ENCODE measurements at places on chromosomes 12 and 14. TPM values are rescaled to one million over a fixed set of nuclear protein-coding genes. Genes with fewer than 3 reads are reported as not detected.

The RIPK3 gene
- 27.9 TPM for total RNA-seq

The GPR68 gene
- total RNA-seq: 3.4 TPM

- no peak for DNase-seq
Measured at GRCh38 chr14:21999402-21999801, 325.8 kb upstream of the OR4E1 start.

DNA sequence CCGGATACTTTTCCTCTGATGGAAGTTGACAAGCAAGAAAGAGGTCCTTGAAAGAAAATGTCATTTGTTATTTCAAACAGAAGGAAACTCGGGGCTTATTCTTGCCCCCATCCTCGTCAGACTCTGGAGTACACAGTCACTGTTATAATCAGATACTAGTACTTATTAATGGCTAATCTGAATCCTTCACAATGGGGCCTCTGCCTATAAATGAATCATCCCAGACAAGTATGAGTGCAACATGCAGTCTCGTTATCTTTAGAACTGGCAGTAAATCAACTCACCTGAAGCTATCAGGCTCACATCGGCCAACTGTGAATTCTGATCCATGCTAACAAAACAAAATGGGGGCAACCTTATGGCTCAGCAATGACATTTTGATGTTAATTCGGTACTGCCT is 216.7 kb downstream of the GRIN2B start:
- DNase-seq: no peak

DNA sequence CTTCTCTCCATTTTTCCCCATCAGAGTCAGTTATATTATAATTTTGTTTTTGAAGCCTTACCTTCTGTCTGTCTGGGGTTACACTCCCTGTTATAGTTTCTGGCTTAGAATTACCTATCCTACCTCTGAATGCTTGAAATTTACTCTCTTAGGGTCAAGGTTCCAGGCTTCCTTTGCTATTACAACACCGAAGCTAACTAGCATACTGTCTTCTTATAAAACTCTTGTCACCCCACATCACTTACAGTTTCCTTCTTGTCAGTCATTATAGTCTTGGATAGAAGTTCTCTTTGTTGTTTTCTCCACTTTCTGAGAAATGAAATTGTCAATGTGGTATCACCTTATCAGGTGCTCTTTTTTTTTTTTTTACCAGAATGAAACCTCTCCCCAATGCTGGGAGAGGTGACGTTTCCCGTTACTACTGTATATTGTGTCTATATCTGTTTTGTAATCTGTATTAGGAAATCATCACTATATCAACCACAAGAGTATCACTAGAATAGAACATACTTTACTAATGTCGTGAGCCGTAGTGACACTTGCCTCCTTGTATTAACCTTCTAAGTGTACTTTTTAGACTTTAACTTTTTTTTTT is 69.2 kb upstream of the PSMA6 start:
- DNase-seq: no peak

The ACSM4 gene
- not detected for total RNA-seq

The MIP gene
- not detected for total RNA-seq

DNA sequence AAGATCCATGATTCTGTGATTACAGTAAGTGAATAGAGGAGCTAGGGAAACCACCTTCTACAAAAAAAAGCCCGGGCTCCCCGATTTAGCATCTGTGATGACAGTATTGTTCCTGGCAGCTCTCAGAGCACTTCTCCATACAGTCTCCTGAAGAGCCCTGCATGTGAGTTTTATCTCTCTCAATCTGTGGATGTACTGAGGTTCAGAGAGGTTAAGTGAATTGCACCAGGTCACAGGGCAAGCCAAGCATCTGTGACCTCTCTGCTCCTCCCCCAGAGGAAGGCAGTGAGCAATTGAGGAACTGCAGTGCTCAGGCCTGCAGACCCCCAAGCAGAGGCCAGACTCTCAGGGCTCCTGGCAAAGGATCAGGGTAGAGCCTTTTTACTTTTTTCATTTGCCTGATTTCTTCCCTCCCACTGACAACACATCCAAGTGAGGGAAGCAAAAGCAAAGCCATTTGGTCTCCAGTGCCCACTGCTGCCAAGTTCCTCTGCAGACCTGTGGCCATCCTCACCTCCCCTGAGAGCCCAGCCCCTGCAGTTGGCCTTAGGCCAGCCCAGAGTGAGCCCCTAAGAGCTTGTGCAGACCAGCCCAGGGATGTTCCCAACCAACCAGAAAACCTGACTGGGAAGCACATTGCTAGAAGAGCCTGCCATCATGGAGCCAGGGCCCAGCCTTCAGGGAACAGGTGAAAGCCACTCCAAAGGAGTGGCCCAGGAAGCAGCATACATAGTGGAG is 47.6 kb upstream of the PNMA1 start:
- DNase-seq: no peak

- DNase-seq: peak; percentile 49
Measured at GRCh38 chr12:25653487-25654175, 100.5 kb upstream of the LMNTD1 start.

GRCh38 chr14:34228650-34228976 is 233.4 kb downstream of the SPTSSA start:
- DNase-seq: no peak

The HIP1R gene
- 28.2 TPM for total RNA-seq
